Cardiac muscle cell (in vitro differentiated cells and primary cell): ENCODE measurements at places on chromosomes 3 and 15. TPM values are rescaled to one million over a fixed set of nuclear protein-coding genes. Genes with fewer than 3 reads are reported as not detected.

DNA sequence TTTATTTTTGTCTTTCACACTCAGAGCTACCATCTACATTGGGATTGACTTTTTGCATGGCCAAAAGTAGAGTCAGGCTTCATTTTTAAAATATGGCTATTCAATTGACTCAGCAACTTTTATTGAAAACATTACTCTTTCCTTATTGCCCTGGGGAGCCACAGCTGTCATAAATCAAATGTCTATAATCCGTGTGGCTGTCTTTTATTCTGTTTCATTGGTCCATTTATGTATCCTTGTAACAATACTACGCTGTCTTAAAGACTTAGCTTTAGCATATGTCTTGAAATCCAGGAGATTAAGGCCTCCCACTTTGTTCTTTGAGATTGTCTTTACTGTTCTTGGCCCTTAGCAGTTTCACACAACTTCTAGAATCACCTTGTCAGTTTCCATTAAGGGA is 55.2 kb downstream of the CEMIP start:
- no peak for DNase-seq

- no peak for DNase-seq
These were observed 311.5 kb downstream of the EDEM1 start for GRCh38 chr3:5498981-5499380.

- DNase-seq: no peak
These were observed 113.3 kb downstream of the IQSEC1 start for GRCh38 chr3:12959838-12960378.

DNA sequence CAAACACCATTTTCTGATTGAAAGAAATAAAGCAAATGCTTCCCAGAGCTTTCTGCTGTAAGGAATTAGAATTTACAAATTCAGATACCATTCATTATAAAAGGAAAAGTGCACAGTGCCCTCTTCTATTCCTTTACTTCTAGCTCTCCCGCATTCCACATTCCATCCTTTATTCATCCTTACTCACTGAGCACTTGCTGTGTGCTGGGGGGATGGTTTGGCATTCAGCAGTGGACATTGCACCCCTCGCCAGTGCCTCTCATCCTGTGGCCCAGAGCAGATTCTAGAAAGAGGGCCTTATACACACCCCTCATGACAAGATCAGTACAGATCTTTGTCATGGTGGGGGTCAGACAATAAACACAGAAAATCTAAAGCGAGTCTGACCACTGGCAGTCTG is 73.0 kb downstream of the MGLL start:
- no peak for DNase-seq

- DNase-seq: no peak
These were observed 827.7 kb downstream of the FHIT start for GRCh38 chr3:60423556-60423955.

GRCh38 chr3:52865994-52866393 is 31.2 kb upstream of the MUSTN1 start:
- no peak for DNase-seq

The ROBO2 gene
- 39.4 and 47.1 TPM in 2 replicates for total RNA-seq

The SLC6A11 gene
- 0.04 and 0.18 TPM in 2 replicates for total RNA-seq
